Ecto neural progenitor cell (in vitro differentiated cells): ENCODE measurements at places on chromosomes 7 and 10.

- no peak for DNase-seq
Observed at GRCh38 chr10:118343549-118343948, 1.4 kb upstream of the FAM204A start.

GRCh38 chr7:55349121-55349520, 16.0 kb upstream of the LANCL2 start:
- no peak for DNase-seq

GRCh38 chr10:35942057-35942456, 300.0 kb upstream of the FZD8 start:
- no peak for DNase-seq

DNA sequence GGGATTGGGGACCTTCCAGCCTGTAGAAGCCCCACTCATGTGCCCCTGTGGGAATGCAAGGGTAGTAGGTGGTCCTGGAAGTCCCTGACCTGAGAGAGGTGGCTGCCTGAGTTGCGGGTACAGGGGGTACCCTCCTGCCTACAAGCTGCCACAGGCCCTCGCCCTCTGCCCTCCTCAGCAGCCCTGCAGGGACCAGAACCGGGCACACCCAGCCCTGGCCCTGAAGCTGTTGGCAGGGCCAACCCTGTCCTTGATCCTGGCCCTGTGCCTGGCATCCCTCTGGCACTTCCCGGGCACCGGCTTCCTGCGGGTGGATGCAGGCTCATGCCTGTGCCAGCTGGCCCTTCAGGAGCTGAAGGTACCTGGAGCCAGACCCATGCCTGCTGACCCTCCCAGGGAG, 54.9 kb upstream of the ELN start:
- DNase-seq, result no peak

GRCh38 chr7:77458786-77459185, 42.6 kb upstream of the GSAP start:
- DNase-seq, result no peak

DNA sequence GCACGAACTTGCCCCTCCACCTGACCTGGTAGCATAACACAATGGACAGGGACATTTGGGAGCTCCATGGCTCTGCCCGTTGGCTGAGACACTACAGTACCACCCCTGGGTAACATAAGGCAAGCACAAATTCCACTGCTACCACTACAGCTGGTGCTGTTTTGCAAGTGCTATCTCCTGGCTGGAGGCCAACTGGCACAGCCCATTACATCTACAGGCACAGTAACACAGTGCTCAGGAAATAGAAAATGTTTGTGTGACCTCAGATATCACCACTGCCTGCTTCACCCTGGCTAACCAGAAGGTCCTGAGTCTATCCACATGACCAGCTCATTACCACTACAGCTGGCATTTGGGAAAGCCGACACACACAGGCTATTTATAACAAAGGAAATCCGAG, 631.1 kb upstream of the MBL2 start:
- DNase-seq, result no peak

DNA sequence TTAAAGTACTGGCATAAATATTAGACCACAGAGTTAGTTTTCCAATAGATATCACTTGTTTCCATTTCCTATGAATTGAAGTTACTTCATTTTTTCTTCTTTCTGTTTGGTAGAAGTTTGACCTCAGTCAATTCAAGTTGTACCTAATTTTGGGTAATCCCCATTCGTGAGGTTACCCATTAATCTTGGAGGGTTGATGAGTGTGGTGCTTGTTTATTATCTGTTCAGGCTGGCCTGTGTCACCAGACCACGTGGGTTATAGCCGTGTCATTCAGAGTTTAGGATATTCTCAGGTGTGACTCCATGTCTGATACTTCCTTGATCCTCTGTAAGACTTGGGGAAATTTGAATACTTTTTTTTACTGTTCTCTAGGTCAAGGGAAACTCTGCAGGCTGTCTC, 133.9 kb upstream of the TPK1 start:
- no peak for DNase-seq

DNA sequence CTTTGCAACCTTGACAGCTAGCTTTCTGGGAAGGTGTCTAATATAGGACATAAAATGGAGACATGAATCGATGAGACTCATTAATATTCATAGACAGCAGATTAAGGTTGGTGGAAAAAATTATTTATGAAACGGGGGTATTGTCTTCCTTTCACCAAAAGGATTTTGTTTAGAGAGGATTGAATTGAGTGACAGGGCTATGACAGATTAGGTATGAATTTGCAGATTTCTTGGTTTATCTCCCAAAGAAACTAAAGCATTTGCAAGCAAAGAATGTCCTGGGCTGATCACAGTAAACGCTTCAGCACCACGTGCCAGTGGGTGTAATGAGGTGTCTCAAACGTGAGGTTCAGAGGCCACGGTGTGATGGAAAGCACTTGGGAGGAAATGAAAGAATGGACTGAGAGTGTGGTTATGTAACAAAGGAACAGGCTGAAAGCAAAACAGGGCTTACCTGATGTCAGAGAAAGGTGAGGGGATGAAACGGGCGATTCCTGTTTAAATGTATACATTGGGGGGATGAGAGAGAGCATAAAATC, 329.2 kb upstream of the NPVF start:
- no peak for DNase-seq

GRCh38 chr7:112556633-112557032, 75.8 kb downstream of the LSMEM1 start:
- DNase-seq, result no peak

DNA sequence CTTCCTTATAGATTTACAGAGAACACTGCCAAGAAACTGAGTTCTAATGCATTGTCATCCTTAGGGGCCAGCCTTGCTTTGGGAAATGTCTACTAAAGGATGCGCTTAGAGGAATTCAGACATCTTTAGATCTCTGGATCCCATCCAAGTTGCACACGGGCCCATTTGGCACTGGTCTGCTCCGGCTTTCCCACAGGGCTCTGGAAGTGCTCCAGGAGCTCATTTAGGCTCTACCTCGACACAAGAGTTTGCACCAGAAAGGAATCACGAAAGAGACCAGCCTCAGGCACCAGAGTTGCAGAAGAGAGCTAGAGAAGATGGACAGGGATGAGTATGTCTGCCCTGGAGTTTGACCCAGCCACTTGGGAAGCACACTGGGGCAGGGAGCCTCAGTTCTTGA, 150.1 kb upstream of the TMEM72 start:
- no peak for DNase-seq

- DNase-seq, result no peak
Observed at GRCh38 chr10:34549953-34550352, 265.1 kb downstream of the PARD3 start.

DNA sequence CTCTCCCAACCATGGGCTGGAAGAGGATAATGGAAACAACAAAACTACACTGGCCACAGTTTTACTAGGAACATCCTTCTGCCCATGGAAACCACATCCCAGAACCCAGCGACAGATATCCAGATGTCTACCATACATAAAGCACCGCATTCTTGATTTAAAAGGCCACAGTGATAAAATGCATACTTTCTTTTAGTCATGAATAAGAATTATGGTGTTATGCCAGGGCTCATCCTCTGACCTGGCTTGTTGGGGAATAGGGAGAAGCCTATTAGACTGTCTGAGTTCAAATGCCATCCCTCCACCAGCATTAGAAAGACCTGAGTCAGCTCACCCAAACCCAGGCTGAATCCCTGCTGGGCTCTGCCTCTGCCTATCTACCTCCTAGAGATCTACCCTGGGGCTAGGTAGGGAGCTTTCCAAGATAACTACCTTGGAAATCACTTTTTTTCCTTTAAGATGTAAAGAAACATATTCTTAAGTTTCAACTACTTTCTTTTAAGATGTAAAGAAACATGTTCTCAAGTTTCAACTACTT, 5.2 kb downstream of the ABCA13 start:
- DNase-seq, result no peak

GRCh38 chr7:92705831-92706230, 115.6 kb upstream of the FAM133B start:
- DNase-seq, result no peak
